GM23248 (cell line): ENCODE measurements at places on chromosomes 11 and 22. TPM values are rescaled to one million over a fixed set of nuclear protein-coding genes. Genes with fewer than 3 reads are reported as not detected.

The SVIP gene
- total RNA-seq: 0.51 and 0.54 TPM in 2 replicates

The LMO1 gene
- total RNA-seq: not detected in 2 replicates

The SPDYC gene
- not detected in 2 replicates for total RNA-seq

The FOLH1 gene
- total RNA-seq: not detected in 2 replicates

The BEST1 gene
- total RNA-seq: 4.7 and 5.1 TPM in 2 replicates

The HDAC10 gene
- total RNA-seq: 16.8 and 19.2 TPM in 2 replicates

The DLAT gene
- total RNA-seq: 32.3 and 35.7 TPM in 2 replicates

The NDUFC2 gene
- total RNA-seq: 69.0 and 86.6 TPM in 2 replicates

The HORMAD2 gene
- not detected in 2 replicates for total RNA-seq

The YIF1A gene
- 193 and 222 TPM in 2 replicates for total RNA-seq

The SAAL1 gene
- 7.5 and 12.6 TPM in 2 replicates for total RNA-seq

The P2RY6 gene
- 0.76 TPM in 1 of 2 replicates, not detected in the other for total RNA-seq

The TEX54 gene
- total RNA-seq: not detected in 2 replicates
